ENCODE measurements at places on chromosomes 7 and 10. TPM values are rescaled to one million over a fixed set of nuclear protein-coding genes. Genes with fewer than 3 reads are reported as not detected.
A peak's percentile ranks its signal among the peaks of the same experiment; 100 is the strongest.

The NXPH1 gene
- not detected for polyA plus RNA-seq

The BTBD16 gene
- 0.04 TPM for polyA plus RNA-seq

The CRYGN gene
- polyA plus RNA-seq = 0.72 TPM

The CYP2C8 gene
- polyA plus RNA-seq = 1.5 TPM

The ZPBP gene
- not detected for polyA plus RNA-seq

The SPOCK2 gene
- 28.4 TPM for polyA plus RNA-seq

DNA sequence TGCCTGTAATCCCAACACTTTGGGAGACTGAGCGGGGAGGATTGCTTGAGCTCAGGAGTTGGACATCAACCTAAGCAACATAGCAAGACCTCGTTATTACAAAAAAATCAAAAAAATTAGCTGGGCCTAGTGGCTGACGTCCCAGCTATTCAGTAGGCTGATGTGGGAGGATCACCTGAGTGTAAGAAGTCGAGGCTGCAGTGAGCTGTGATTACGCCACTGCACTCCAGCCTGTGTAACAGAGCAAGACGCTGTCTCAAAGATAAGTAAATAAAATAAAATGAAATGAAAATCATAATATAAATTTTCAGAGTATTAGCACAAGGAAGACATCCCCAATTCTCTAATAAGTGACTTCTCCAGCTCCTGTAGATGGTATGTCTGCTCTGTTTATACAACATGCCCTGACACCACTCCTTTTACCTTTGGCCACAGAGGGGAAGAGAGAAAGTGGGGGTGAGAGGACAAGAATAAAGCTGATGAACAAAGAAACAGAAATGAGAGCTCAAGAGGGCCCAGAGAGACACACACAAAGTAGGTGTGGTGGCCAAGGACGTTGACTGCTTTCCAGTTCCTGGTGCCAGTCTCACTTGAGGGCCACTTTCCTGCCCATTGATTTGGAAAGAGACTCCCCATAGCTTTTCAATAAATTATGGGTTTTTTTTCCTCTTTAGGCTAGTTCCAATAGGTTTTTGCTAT is 62.9 kb downstream of the PTTG1IP2 start:
- no peaks in the 10 kb centered on the region for H3K4me1 ChIP-seq
- no peak overlapping the region for H3K27ac ChIP-seq
- H3K4me3 ChIP-seq = no peak overlapping the region
- no peak for DNase-seq
- no peaks in the 10 kb centered on the region for H3K36me3 ChIP-seq
- H3K27me3 ChIP-seq = no peaks in the 10 kb centered on the region

- peak; percentile 89 for DNase-seq
- no peak overlapping the region for H3K27ac ChIP-seq
- peaks cover 14% of the 10 kb centered on the region for H3K4me1 ChIP-seq
- H3K36me3 ChIP-seq = no peaks in the 10 kb centered on the region
- H3K27me3 ChIP-seq = peaks cover 3% of the 10 kb centered on the region
- H3K4me3 ChIP-seq = peak overlapping the region; percentile 11
Observed at GRCh38 chr10:13440185-13441061, 88.4 kb downstream of the BEND7 start.

- H3K27me3 ChIP-seq = no peaks in the 10 kb centered on the region
- no peaks in the 10 kb centered on the region for H3K36me3 ChIP-seq
- no peak for DNase-seq
- H3K4me3 ChIP-seq = no peak overlapping the region
Observed at GRCh38 chr10:52466464-52466863, 152.4 kb downstream of the DKK1 start.

DNA sequence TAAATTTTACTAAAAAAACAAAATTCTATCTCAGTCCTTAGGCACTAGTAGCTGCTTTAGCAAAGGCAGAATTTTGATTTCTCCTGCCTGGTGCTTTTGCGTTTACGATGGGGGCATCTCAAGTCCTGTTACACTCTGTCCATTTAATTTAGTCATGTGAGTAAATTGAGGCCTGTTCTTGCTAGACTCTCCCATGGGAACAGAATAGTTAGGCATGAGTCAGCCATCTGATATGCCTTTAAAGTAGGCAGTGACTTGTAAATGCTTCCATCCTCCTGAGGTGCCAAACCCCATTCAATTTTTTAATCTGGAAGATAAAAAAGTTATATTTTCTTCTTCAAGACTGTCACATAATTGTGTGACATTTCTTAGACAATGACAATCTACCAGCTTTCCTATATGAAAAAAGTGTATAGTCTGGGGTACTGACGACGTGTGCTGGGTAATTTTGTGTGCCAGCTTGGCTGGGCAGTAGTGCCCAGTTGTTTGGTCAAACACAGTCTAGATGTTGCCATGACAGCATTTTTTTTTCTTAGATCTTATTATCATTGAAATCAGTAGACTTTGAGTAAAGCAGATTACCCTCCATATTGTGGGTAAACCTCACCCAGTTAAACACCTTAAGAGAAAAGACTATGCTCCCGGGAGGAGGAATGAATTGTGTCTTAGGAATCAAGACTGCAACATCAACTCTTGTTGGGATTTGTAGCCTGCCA is 603.4 kb downstream of the SORCS1 start:
- no peaks in the 10 kb centered on the region for H3K4me1 ChIP-seq
- DNase-seq = no peak
- H3K36me3 ChIP-seq = no peaks in the 10 kb centered on the region
- no peaks in the 10 kb centered on the region for H3K27me3 ChIP-seq

DNA sequence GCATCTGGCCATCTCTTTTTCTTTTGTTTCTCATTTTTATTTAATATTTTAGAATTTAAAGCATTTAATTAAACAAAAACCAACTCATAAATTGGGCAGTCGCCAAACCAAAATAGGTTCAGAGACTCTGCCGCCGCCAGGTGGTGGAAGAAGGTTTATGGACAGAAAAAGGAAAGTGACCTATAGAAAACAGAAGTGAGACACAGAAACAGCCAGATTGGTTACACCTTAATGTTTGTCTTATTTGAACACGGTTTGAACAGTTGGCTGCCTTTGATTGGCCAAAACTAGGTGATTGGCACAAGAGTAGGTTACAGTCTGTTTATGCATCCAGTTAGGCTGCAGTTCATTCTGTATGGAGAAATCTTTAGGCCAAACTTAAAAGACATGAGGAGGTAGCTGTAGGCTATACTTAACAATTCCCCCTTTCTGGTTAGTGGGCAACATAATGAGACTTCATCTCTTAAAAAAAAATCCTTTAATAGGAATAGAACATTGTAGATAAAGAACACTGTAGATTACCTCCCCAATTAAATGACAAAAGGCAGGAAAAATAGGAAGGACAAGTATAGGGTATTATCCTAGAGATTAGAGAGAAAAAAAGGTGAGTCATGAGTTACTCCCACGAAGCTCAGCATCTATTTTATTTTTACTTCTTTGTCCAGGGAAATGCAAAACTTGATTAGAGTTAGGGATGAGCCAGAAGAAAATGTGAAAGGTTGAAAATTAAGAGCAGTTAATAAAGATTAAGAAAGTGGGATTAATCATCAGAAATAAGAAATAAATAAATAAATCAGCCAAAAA is 23.9 kb upstream of the CYCS start:
- H3K4me3 ChIP-seq = no peak overlapping the region
- H3K36me3 ChIP-seq = no peaks in the 10 kb centered on the region
- H3K27ac ChIP-seq = no peak overlapping the region
- H3K4me1 ChIP-seq = no peaks in the 10 kb centered on the region
- no peak for DNase-seq

GRCh38 chr7:151936207-151936606 is 20.0 kb upstream of the GALNTL5 start:
- no peaks in the 10 kb centered on the region for H3K27me3 ChIP-seq
- H3K27ac ChIP-seq = peak overlapping the region; percentile 48
- no peak overlapping the region for H3K4me3 ChIP-seq
- DNase-seq = no peak
- H3K36me3 ChIP-seq = no peaks in the 10 kb centered on the region

DNA sequence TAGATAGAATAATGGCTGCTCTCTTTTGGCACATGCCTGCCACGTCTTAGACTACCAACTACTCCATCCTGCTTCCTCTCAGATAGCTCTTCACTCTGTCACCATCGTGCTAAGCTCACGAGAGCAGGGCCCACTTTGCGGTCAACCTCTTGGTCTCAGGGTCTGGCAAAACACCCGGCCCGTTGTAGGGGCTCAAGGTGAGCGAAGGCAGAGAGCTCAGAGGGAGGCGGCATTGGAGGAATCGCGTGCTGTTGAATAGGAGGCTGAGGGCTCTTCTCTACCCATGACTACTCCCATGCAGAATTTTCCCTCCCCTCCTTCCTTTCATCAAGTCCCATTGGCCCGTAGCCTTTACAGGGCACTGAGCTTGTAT is 100.9 kb upstream of the DDC start:
- DNase-seq = no peak
- no peak overlapping the region for H3K27ac ChIP-seq
- no peak overlapping the region for H3K4me3 ChIP-seq
- peaks cover 24% of the 10 kb centered on the region for H3K4me1 ChIP-seq
- H3K36me3 ChIP-seq = no peaks in the 10 kb centered on the region

DNA sequence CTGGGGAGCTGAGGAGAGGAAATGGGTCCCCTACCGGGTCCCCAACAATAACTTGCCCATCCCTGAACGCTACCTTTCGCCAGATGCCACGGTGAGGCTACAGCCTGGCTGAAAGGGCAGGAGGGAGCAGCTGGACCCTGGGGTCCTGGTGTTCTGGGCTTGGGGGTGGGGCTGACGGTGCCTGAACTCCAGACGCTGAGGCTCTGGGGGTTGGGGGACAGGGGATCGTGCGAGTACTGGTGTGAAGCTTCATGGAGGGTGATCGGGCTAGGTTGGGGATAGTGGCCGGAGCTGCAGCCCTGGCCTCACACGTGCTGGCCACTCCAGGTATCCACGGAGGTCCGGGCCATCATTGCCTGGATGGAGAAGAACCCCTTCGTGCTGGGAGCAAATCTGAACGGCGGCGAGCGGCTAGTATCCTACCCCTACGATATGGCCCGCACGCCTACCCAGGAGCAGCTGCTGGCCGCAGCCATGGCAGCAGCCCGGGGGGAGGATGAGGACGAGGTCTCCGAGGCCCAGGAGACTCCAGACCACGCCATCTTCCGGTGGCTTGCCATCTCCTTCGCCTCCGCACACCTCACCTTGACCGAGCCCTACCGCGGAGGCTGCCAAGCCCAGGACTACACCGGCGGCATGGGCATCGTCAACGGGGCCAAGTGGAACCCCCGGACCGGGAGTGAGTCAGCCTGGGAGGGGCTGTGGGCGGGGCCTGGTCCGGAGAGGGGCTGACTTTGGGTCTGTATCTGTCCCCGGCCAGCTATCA is 8.3 kb downstream of the AEBP1 start:
- H3K27me3 ChIP-seq = no peaks in the 10 kb centered on the region
- H3K36me3 ChIP-seq = no peaks in the 10 kb centered on the region

- H3K36me3 ChIP-seq = no peaks in the 10 kb centered on the region
- no peak overlapping the region for H3K4me3 ChIP-seq
- DNase-seq = no peak
- no peak overlapping the region for H3K27ac ChIP-seq
Observed at GRCh38 chr10:131743190-131744151, 157.3 kb upstream of the PPP2R2D start.

- H3K4me3 ChIP-seq = no peak overlapping the region
- H3K27me3 ChIP-seq = no peaks in the 10 kb centered on the region
- H3K27ac ChIP-seq = no peak overlapping the region
- H3K4me1 ChIP-seq = no peaks in the 10 kb centered on the region
- no peak for DNase-seq
- no peaks in the 10 kb centered on the region for H3K36me3 ChIP-seq
Observed at GRCh38 chr10:44662051-44662450, 249.1 kb upstream of the TMEM72 start.

DNA sequence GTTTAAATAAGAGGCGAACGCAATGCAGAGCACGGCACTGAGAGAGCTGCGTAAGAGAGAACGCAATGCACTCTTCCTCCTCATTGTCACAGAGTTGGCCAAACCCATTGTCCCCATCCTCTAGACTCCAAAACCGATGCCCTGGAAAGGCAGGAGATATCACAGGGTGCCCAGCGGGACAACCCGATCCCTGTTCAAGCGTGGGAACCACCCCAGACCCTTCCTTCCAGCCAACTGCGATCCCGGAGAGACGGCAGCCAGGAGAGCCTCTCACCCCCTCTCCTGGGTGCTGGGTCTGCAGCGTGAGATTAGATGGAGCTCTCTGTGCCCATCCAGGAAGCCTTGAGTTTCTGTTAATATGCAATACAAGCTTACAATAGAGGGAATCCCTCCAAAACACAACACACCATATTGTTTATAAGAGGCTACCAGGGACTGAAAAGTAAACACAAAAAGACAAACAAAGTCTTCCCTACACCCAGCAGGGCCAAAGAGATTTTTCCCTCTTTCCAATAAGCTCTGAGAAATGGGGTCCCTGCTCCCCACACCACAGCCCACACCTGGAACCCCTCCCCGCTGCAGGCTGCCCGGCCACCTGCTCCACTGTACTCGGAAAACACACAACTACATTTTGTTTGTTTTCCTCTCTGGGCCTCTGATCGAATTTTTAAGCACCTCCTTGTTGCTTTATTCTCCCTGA is 187.6 kb downstream of the ADARB2 start:
- no peaks in the 10 kb centered on the region for H3K27me3 ChIP-seq
- no peak overlapping the region for H3K4me3 ChIP-seq
- H3K27ac ChIP-seq = no peak overlapping the region
- peak; percentile 41 for DNase-seq

DNA sequence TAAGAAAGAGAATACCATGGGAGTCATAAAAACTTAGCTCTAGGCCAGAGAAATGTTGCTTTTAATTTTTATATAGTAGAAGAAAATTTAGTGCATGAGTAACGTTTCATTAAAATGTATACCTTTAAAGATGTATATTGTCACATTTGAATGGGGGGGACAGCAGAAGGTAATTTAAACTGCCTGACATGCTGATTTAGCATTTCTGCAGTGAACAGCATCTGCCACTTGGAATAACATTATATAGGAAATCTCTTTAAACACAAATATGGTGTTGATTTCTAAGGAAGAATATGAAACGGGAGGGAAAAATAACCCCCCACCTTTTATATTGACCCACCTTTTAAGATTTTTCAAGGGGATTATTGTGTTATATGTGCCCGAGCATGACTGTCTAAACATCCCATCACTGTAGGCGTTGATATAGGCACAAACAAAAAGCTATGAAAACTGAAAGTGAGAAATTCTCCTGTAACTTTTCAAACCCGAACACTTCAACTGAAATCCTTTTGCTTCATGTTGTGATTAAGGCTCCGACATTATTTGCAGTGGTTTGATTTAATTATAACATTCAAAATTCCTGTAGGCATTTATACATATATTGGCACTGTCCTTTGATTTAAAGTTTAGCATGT is 244.7 kb upstream of the CELF2 start:
- no peaks in the 10 kb centered on the region for H3K36me3 ChIP-seq
- no peak overlapping the region for H3K27ac ChIP-seq
- H3K4me3 ChIP-seq = no peak overlapping the region
